AG04450 (cell line): ENCODE measurements at places on chromosomes 7 and 10.

DNA sequence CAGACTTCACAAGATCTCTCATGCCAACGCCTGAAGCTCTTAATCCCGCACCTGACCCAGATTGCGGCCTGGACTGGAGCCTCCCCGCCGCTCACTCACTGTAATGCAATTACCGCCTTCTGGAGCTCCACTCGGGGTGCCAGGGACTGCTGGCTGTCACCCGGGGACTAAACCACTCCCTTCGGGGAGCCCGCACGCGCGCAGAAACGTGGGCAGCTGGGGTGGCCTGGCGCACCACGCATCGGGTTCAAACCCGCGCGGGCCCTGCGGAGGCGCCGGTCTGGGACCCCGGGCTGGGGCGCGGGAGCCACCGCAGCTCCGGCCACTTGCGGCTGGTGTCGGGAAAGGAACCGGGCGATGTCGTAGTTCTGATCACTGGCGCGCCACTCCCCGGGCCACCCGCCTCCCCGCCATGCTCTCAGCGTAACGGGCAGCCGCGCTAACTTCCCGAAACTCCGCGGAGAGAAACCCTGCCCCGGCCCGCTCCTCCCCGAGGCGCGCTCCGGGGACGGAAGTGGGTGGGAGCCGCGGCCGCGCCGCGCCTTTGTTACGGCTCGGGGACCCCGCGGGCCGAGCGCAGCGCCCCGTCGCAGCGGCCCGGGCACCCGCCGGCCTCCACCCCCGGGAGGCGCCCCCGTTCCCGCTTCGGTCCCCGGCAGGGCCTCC lies 100.3 kb upstream of the SVIL start:
- no peak for DNase-seq

DNA sequence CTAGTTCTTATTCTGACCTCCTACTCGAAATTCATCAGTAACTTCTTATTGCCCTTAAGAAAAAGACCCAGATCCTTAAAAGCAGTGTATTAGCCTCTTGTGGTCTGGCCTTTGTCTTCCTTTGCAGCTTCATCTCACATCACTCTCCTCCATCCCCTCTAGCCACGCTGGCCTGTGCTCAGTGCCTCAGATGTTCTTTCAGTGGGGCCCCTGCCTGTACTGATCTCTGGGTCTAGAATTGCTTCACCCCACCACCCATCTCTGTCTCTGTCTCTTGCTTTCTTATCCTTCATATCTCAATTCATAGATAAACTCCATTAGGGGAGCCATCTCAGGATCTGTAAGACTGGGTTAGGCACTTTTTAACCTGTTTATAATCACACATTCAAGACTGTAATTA lies 1178.5 kb upstream of the C7orf33 start:
- DNase-seq: no peak

DNA sequence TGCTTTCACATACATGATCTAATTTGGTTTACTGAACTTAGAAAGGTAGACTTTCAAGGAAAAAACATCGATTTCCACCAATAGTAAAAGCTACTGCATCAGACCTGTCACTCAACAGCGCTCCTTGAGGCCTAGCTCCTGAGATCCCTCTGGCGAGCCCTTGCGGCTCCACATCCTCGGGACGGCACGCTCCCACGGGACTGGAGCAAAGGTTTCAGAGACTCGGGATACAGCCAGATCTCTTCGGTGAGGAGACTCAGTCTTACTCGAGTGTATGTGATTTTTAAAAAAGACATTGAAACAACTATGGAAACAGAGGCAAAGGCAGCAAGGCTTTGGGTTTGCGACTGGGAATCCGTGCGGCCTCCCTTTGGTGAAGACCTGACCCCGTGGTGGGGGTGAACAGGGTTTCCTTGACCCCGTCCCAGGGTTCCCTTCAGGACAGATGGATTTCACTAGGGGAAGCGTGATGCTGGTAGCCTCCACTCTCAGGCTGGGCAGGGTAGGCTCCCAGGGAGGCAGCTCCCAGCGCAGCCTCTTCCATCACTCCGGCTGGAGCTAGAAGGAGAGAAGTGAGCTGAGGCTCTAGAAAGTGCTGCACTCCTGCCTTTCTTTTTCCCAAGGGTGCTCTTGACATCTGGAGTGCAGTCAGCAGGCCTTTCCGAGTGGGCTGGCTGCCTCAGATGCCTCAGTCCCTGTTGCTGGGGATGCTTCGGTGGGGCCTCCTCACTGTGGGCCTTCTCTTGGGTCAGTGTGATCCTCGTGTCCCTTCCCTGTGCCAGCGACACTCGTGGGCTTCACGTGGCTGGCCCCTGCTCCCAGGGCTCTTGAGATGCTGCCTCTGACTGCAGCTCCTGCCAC lies 5.8 kb upstream of the ATP6V0E2 start:
- DNase-seq: no peak

DNA sequence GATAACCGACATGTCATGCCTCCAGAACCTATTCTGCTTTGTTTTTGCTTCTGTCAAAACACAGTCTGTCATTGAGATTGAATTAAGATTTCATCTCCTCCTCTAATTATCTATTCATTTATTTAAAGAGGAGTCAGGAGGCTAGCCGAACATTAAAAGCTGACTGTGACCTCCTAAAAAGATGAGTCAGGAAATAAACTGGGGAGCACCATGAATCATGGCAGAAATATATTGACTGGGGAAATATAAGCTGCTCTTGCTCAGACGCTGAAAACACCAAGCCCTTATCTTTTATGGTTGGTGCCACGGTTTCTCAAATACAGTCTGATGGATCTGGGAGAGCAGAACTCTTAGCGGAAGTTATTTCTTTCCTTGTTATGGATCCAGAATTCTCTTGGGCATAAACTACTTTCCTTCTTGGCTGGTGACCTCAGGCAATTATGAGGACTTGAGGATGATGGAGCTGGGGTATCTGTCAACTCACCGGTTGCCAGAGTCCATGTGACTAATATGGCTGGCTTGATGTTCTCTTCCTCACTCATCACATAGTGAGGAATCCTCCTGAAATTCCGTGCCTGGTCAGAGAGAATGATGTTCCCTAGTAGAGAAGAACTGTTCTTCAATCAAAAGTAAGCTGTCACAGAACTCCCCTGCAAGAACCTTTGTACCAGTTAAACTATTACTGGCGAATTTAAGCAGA lies 307.6 kb upstream of the PHYHIPL start:
- DNase-seq: no peak

GRCh38 chr10:32372000-32372875 lies 25.3 kb upstream of the EPC1 start:
- no peak for DNase-seq
